ENCODE measurements at places on chromosomes 13 and 19.

- no peak for DNase-seq
Measured at GRCh38 chr13:96898212-96898611, 96.1 kb downstream of the OXGR1 start.

DNA sequence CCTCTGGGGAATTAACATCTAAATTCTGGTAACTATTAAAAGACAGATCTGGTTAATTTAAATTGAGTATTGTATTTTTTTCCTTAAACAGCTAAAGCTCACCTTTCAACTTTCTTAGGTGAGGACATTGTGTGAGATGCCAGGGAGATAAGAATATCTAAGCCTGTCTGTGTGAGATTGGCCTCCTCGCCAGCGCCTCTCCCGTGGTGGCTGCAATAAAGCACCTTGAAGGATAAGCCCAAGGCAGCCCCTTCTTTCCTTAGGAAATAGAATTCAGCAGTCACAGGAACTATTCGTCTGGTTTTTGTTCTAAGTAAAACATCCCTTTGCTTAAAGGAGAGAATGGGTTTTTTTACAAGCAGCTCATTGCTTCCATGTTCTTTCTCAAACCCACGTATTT is 24.6 kb downstream of the NAXD start:
- DNase-seq = no peak

DNA sequence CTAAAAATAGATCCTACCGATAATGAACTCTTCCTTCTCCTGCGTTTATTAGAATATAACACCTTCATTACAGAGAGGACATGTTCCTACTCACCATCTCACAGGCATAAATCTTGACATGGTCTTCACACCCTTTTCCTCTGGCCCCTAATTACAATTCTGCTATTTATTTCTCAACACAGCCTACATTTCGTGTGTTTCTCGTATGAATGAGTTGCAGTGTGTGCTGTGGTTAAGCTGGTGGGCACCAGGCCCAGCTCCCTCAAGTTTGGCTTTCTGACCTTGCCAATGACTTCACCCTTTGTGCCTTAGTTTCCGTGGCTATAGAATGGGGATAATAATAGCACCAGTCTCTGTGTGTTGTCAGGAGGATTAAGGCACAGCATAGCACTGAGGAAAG is 12.3 kb upstream of the KATNAL1 start:
- DNase-seq = no peak

- no peak for DNase-seq
Measured at GRCh38 chr13:31891472-31891871, 140.1 kb upstream of the FRY start.

DNA sequence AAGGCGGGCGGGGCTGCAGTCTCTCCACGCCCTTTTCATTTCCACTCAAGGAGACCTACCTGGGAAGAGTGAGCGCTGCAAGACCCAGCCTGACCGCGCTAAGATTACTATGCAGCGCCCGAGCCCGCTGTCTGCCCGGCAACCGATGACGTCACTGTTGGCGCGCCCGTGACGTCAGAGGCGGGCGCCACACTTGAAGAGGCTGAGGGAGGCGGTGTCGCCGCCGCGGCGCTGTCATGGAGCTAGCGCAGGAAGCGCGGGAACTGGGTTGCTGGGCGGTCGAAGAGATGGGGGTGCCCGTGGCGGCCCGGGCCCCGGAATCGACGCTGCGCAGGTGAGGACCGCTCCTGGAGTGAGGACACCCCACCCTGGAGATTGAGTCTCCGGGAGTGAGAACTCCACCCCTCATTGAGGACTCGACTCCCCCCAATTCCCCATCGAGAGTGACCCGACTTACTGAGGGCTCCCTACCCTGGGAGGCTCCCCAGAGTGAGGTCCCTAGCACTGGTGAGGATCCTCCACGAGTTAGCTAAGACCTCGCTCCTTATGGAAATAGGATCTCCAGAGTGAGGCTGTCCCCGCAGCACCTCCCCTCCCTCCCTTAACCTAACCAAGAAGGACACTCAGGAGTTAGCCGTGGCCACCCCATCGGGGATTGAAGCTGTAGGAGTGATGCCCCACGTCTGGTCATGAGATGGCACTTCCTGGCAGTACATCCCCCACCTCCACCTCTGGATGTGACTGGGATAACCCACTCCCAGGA is at the start of gene HAUS5:
TSS of gene HAUS5 (plus strand) at position 177 of the 763 bp plus-strand sequence. CDS start at position 237, 60 bp downstream.
- peak; percentile 89 for DNase-seq

GRCh38 chr13:101499406-101499805 is 46.9 kb downstream of the ITGBL1 start:
- DNase-seq = no peak

- DNase-seq = no peak
Measured at GRCh38 chr13:75173457-75174356, 308.3 kb downstream of the TBC1D4 start.

- no peak for DNase-seq
Measured at GRCh38 chr13:71875823-71876222, 8.8 kb upstream of the DACH1 start.

DNA sequence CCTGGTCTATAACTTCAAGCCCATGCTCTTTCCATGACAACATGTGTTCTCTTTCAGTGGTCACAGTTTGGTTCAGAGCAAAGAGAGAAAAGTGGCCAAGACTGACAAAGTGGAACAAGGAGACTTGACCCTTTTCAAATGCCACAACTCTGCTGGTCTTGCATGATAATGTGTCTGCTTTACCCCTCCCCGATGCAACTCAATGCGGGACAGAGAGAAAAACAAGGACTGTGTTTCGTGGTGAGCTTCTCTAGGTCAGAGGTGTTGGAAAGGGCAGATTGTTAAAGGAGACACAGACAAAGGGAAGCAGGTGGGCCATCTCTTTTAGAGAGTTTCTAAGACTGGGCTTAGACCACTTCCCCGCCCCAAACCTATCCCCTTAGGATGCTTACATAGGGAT is 61.6 kb upstream of the SERTM1 start:
- no peak for DNase-seq

DNA sequence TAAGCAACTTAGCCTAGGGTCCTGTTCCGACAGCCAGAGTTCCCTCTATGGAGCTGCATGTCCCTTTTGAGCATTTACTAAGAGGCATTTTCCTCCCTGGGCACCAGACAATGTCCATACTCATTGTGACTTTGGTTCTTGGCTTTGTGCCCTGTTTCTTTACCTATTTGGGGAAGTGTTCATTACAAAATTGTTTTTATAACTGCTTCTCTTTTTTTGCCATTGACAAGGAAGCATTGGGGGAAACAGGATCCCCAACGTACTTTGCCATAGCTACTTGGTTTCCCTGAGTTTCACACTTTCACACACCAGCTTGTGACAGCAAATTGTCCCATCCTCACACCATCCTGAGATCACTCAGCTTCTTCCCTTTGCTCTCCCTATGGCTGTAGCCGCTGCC is 81.1 kb upstream of the SIAH3 start:
- DNase-seq = no peak

- DNase-seq = no peak
Measured at GRCh38 chr19:51090471-51090870, 7.8 kb upstream of the KLK14 start.

- no peak for DNase-seq
Measured at GRCh38 chr13:40023595-40024203, 368.2 kb downstream of the COG6 start.

DNA sequence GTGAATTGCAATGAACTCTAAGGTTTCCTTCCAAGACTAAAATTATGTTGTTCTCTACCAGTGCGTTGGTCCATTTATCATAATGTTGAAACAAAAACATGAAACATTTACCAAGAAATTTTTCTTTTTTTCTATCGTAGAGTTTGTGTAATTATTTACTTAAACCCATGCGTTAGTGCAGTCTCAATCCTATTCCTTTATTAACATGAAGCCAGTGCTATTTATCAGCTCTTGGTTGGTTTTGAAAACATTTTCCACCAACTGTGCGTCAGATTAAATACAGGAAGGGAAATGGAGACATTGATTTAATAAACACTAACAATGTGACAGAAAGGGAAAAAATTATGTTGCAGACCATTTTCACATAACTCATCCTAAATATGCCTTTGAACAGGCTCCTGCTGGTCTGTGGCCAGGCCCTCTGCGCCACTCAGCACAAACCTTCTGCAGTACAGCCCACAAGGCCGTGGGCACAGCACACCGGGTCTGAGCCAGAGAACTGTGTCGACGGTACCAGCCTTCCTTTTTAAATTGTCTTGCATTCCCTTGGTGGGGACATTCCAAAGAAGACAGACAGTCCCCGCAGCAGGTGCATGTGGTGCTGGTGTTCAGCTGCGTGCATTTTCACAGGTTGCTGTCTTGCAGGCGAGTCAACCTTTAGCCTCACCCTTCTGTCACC is 135.8 kb downstream of the SHISA2 start:
- DNase-seq = no peak

DNA sequence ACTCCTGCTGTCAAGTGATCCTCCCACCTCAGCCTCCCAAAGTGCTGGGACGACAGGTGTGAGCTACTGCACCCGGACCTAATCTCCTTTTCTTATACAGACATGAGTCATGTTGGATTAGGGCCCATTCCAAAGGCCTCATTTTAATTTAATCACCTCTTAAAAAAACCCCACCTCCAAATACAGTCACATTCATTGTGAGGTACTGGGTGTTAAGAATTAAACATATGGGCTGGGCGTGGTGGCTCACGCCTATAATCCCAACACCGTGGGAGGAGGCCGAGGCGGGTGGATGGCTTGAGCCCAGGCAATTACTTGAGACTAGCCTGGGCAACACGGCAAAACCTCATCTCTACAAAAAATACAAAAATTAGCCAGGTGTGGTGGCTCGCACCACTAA is 46.6 kb downstream of the PIN1 start:
- no peak for DNase-seq

DNA sequence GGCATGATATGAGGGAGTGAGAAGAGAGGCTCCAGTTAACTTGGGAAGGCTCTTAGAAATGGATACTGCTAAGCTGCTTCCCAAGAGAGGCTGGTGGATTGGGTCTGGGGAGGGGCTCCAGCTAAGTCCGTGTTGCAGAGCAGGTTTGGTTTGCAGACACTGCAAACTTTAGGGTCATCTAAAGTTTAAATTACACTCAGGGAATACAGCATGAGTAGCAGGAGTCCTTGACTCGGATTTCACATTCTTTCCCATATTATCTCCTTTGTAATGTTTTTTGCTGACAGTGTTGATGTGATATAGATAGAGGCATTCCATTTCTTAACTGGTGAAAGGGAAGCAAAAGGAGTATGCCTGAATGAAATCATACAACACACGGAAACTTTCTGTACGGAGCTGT is 31.9 kb downstream of the SGCG start:
- DNase-seq = no peak

GRCh38 chr13:52785739-52786138 is 46.1 kb upstream of the CNMD start:
- DNase-seq = no peak

- no peak for DNase-seq
Measured at GRCh38 chr13:49110913-49111170, 109.3 kb upstream of the MLNR start.

GRCh38 chr13:39779337-39780265 is 124.1 kb downstream of the COG6 start:
- peak; percentile 6 for DNase-seq

GRCh38 chr13:40586886-40587565 is 79.4 kb downstream of the FOXO1 start:
- DNase-seq = no peak

DNA sequence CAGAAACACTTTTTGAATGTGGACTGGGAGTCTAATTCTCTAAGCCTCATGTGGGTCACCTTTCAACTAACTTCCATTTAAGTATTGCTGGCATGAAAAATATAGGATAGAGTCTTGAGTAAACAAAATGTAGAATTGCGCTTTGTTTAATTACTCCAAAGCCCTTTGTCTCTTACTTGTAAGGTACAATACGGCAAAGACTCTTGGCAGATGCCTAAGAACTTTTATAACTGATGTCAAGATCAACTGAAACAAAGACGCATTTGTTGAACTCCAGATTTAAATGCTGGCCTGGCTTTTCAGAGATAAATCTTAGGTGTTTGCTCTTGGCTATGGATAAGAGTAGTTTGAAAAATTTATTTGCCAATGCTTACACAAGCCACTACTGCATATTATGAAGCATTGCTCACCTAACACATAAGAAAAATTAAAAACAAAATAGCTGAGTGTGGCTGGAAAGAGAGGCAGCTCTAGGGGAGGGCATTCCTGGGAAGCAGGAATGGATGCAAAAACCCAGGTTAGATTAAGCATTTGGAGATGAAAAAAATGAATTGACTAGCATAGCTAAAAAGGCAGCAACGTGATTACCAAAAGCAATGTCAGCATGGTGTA is 107.3 kb upstream of the STARD13 start:
- no peak for DNase-seq

DNA sequence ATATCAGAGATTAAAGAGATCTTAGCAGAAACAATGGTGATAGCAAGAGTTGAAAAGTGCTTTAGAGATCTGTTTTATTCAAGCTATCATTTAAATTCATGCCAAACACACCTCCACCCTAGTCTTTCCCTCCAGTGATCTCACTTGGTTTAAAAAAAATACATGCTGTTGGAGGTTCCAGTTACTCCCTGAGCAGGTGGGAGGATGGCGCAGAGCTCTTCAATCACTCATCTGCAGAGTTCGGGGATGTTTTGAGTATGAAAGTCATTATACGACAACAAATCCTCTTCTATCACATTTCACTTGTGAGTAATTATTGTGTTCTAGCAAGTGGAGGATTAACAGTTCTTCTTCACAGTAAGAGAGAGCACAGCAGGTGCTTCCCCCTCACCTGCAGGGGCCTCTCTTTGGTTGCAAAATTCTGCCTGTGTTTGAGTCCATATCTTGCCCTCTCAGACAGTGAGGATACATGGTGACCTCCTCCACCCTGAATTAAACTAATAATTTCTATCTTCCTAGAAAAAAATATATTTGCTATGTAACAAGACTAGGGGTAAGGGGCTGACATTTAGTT is 376.7 kb downstream of the LIG4 start:
- no peak for DNase-seq

GRCh38 chr13:35978607-35979316 is 152.4 kb downstream of the DCLK1 start:
- DNase-seq = no peak

DNA sequence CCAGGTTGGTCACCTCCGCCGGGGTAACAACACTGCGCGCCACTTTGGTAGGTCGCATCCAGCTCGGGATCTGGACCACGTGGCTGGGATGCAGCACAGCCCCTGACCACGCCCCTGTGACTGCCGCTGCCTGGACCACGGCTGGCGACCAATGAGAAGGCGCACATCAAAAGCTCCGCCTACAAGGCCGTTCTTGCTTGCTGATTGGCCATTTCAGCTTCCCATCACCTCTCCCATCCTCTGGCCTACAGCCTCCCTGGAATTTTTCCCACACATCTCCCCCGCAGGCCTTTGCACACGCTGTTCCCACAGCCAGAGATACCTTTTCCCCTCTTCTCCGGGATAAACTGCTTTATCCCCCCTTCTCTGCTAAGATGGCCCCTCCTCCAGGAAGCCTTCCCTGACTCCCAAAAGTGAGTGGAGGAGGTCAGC is 12.5 kb upstream of the MAP1S start:
- DNase-seq = no peak

DNA sequence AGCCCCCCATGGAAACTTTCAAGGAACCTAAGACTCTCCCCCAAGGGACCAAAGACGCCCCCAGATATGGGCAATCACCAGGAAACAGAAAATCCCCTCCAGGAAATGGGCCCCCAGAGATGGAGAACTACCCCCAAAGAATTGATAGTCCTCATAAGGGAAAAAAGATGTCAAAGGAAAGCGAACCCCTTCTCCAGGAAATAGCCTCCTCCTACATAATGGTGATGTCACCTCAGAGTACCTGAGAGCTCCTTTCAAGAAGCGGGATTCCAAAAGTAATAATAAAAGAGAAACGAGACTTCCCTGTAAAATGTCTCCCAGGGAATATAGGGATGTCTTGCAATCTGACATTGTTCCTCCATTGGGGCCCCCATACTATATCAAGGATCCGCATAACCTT is 1.1 kb downstream of the CDKN2D start:
- DNase-seq = no peak

Data from T-helper 22 cell (primary cell).